ENCODE measurements at places on chromosomes 13 and 19. TPM values are rescaled to one million over a fixed set of nuclear protein-coding genes. Genes with fewer than 3 reads are reported as not detected.

Gene SARS2
- total RNA-seq = 41.2 TPM

Gene ATP5F1D
- total RNA-seq = 143 TPM

Gene DLEU7
- total RNA-seq = 1.1 TPM

Gene MBD3L2
- total RNA-seq = not detected

Gene FZR1
- 52.0 TPM for total RNA-seq

Gene SIGLECL1
- not detected for total RNA-seq
